Activated CD4-positive, alpha-beta T cell treated with anti-CD3 and anti-CD28 coated beads, Interleukin-10, Interleukin-2, amounts not matched to agents 100 ng/mL and 50 ng/mL, durations not matched to agents 16 hours and 8 hours (primary cell): ENCODE measurements at places on chromosomes 2 and 18.

GRCh38 chr2:83172841-83173240 lies 1286.2 kb downstream of the SUCLG1 start:
- no peak for DNase-seq

DNA sequence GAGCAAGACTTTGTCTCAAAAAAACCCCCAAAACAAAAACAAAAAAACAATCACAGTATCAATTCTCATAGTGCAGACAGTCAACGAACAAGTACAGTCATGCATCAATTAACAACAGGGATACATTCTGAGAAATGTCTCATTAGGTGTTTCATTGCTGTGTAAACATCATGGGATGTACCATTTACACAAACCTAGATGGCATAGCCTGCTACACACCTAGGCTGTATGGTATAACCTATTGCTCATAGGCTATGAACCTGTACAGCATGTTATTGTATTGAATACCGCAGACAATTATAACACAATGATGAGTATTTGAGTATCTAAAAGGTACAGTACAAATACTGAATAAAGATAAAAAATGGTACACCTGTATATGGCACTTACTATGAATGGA lies 67.8 kb upstream of the LMAN1 start:
- DNase-seq: no peak

- DNase-seq: no peak
Measured at GRCh38 chr2:208099682-208100470, 24.4 kb downstream of the CRYGD start.

GRCh38 chr2:35989040-35989439 lies 366.5 kb upstream of the CRIM1 start:
- DNase-seq: no peak

DNA sequence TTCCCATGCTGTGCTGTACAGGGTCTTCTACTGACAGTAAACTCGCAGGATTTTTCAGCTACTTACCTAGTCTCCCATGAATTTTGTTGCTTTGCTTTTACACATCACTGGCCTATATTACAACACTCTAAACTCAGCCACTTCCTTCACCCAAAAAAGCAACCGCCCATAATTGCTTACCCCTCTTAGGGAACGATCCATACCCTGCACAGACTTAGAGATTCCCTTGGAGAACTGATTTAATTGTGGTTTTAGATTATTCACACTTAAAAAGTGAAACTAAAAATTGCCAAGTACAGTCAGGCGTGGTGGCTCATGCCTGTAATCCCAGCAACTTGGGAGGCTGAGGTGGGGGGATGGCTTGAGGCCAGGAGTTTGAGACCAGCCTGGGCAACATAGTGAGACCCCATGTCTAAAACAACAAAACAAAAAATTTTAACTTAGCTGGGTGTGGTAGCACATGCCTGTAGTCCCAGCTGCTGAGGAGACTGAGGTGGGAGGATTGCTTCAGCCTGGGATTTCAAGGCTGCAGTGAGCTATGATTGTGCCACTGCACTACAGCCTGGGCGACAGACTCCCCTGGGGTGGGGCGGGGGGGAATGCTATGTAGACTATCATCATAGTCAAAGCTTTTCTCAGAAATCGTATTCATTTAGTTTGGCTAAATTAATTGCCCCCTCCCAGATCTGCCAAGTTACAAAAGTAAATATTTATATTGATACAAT lies 19.3 kb downstream of the MRPL30 start:
- no peak for DNase-seq

DNA sequence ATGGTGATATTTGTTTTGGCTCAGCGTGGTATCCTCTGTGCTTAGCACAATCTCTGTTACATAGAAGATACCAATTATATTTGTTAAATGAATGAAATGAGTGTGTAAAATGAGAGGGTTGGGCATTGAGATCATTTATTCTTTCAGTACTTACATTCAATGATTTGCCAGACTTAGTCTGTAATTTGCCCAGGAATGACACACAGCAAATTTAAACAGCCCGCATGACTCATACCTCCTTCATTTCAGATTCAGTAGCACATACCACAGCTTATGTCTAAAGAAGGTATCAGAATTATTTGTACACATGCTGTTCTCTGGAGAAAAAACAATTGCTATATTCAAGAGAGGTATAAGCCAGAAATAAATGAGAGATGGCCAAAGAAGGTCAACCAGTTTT lies 37.0 kb downstream of the KLHL14 start:
- DNase-seq: no peak

- no peak for DNase-seq
Measured at GRCh38 chr2:3147651-3148530, 229.7 kb downstream of the EIPR1 start.

- no peak for DNase-seq
Measured at GRCh38 chr2:8176887-8177286, 505.0 kb upstream of the ID2 start.

- no peak for DNase-seq
Measured at GRCh38 chr2:191653667-191654391, 24.1 kb upstream of the NABP1 start.

- no peak for DNase-seq
Measured at GRCh38 chr2:216495656-216496055, 3.0 kb upstream of the RPL37A start.

- DNase-seq: no peak
Measured at GRCh38 chr18:24027156-24027827, 12.7 kb downstream of the TTC39C start.

DNA sequence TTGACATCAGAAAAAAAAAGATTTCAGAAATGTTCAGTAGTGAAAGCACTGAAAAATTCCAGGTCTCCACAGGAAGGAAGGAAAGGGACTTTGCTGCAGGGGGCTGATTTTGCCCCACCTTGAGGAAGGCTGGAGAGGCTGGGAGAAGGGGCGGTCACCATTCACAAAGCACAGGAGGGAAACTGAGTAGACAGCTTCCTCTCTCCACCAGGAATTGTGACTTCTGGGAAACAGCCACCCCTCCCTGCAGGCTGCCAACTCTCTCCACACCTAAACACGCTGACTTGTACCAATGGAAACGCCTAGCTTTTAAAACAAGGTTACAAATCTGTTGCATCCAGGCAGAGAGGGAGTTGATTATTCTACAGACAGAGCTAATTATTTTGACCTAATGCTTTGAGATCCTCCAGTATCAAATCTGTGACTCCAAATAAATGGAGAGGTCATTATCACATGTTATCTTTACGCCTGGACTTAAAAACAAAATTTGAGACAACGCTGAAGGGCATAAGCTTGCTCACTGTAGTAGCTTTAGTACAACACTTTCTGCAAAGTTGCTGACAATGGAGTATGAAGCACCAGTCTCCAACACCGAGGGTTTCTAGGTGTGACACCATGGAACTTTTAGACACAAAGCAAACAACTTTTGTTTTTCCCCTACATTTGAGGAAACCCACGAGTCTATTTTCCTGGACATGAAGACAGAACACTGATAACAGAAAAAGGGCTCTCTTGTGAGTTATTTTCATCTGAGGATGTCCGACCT lies 42.7 kb downstream of the EPHA4 start:
- no peak for DNase-seq

DNA sequence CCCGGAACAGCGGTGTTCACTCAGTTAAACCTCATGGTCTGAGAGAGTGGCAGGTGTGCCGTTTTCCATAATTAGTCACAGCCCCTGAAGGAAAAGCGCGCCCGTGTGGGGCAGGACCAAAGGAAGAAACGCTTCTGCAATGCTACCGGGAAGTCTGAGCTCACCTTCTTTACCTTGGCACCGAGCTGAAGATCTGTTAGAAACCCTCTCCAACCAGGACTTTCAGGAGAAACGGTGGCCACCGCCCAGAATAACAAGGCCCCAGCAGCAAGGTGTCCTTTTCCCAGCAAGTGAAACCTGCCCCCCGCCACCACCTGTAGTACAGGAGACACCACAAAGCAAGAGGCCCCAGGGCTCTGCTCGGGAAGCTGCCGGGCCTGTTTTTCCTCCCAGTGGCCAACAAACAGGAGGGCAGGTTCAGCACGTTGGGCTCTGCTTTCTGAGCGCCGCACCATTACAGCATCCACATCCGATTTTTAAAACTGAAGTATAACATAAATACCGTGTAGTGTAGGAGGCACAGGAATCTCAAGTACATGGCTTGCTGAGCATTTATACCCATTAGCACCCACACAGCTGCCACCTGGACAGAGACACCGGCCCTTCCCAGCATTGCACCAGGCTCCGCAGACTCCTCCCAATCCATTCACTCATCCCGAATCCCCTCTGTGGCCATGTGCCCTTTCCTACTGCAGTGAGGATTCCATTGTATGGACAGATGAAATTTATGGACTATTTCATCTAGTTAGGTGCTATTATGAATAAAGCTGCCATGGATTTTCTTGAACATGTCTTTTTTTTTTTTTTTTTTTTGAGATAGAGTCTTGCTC lies 121.8 kb upstream of the RIOK3 start:
- no peak for DNase-seq

GRCh38 chr2:100660851-100661584 lies 98.2 kb downstream of the PDCL3 start:
- DNase-seq: no peak

DNA sequence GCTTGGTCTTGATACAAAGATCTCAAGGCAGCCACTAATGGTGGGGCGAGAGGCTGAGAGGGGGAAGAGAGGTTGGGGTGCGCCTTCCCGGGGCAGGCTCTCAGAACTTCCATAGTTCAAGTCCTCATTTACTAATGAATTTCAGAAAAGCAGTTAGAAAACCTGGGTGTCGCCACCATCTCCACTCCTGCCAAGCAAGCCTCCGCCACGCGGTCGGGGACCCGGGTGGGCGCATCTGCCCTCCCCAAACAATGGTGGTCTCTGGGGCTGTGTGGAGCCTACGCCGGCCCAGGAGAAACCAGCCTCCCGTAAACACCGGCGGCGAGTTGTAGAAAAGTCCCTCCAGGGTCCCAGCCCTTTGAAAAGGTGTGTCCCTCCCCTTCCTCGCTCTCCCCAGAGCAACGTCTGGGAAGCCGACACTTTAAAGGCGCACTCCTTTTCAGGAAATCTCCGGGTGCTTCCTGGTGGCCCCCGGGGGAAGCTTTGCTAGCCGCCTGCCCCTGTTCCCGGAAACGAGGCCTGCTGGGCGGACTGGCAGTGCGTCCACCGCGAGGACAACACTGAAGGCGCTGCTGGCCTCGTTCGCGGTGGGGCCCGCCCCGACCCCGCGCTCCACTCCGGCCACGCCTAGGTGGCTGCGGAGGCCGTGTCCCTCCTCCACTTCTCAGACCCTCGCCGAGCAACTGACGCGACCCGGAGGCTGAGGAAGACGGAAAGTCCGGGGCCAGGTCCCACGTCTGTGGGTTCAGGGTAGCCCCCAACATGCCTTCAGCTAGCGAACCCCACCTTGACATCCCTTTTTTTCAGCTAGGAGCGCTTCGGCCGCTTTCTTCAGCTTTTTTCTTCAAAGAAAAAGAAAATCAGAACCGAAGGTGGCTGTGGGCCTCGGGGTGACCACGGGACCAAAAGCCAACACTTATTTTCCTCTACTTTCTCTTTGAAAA lies 16.8 kb downstream of the EVX2 start:
- DNase-seq: no peak

DNA sequence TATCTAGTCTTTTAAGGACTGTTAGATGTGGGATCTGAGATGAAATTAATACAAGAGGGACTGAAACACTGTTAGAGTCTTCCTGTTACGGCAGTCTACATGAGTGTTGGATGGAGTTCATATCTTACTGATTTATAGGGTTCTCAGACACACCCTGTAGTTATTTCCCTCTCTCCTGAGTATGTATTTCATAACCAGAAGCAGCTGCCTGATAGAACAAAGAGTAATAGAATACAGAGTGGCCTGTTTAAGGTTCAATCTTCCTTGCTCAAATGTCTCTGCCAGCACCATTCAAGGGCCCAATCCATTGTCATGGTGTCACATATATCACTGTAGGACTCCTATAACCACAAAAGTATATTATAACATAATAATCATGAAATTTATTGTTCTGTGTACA lies 1229.1 kb upstream of the ACVR2A start:
- DNase-seq: no peak

- no peak for DNase-seq
Measured at GRCh38 chr2:8024506-8024905, 657.4 kb upstream of the ID2 start.

DNA sequence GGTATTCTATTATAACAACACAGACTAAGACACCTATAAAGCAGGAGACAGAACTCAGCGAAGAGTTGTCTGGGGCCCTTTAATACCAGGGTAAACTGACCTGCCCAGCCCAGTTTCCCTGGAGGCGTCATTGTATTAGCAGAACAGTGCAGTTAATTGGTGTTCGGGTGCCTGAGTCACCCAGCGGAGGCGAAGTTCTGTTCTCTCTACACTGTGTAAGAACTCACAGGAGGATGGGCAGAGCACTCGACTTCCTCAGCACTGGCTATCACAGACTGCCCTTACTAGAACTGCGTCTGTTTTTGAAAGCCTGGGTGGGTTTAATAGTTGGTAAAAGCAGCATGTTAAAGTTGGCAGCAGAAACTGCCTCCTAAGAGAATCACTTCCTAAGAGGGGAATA lies 106.5 kb upstream of the ATP8B1 start:
- no peak for DNase-seq

DNA sequence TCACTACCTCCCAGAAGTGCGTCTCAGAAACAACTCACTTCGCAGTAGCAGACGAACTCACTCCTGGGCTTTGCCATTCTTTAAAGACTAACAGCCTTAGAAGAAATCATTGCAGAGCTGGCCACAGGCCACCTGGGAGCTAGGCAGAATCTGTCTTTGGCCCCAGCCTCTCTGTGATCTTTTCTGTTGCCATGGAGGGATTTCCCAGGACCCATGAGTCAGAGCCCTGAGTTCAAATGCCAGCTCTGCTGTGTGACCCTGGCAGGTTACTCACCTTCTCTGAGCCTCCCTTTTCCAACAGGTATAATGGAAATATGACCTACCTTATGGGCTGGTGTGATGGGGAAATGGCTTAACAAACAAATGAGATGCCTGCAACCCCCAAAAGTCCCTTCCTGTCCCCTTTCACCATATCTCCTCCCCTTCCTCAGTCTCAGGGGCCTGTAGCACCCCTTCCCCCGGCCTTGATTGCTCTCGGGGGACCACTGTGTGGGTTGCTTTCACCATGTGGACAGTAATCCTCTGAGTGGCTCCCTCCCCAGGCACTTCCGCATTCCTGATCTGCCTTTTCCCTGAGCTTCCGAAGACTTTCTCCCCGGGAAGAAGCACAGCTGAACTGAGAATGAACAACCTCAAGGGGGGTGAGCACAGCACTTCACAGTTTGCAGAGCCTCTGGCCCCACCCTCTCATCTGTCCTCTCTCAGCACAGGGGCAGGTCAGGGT lies 34.0 kb upstream of the SLC66A3 start:
- DNase-seq: no peak

GRCh38 chr2:133821107-133821760 lies 253.0 kb upstream of the NCKAP5 start:
- DNase-seq: no peak

GRCh38 chr2:215791481-215791937 lies 221.8 kb downstream of the MREG start:
- DNase-seq: no peak

GRCh38 chr2:69165091-69165880 lies 152.3 kb downstream of the ANTXR1 start:
- no peak for DNase-seq
